ENCODE measurements at places on chromosomes 5 and 9. TPM values are rescaled to one million over a fixed set of nuclear protein-coding genes. Genes with fewer than 3 reads are reported as not detected.

CEL gene
- 4.4 TPM for total RNA-seq

GRCh38 chr9:69215774-69216485, 41.9 kb downstream of the TJP2 start:
- no peak for DNase-seq

DNA sequence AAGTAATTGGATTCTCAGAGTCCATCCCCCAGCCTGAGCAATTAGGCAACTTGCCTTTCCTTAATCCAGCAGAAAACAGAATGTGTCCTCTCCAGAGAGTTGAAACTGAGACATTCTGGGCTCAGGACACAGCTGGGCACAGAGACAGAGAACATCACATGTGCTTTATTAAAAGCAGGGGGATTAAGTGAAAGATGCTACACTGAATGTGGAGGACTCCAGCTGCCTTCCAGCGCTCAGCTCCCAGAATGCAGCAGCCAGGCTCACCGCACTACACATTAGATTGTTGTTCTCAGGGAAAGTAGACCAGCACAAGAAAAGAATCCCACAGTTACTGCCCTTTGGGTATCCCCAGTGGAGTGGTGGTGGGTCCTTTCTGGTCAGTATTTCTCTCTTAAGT, 141.6 kb upstream of the IL12B start:
- no peak for DNase-seq

- no peak for DNase-seq
Observed at GRCh38 chr9:76452839-76453238, 6.1 kb upstream of the GCNT1 start.

SKP1 gene
- total RNA-seq, result 500 TPM

DNA sequence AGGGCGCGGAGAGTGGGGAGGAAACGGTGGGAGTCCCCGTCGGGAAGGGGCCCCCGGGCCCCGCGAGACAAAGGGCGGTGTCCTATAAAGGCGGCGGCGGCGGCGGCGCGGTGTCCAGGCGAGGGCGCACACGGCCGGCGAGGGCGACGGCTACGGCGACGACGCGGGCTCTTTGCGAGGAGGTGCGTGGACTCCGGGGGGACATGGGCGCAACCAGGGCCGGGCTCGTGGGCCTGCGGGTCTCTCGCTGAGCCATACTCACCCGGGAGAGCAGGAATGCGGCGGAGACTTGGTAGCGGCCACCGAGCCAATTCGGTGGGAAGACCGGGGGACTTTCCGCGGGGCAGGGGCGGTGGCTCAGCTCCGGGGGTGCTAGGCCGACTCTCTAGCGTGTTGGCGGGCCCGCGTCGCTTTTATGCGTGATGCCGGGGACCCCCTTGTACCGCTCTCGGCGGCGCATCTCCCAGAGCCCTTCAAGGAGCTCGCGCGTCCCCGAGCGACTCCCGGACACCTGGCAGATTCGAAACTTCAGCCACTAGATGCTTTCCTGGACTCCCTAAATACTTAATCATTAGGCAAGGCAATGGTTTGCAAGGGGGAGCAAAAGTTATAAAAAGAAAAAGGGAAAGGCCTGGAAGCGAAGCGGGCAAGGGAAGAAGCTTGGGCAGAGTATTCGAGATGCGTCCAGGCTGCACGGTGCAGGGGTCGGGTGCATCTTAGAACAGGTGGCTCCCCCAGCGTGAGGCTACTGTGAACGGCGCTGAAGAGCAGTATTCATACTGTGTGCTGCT, 5.9 kb upstream of the TAL2 start:
- peak; percentile 62 for DNase-seq

DNA sequence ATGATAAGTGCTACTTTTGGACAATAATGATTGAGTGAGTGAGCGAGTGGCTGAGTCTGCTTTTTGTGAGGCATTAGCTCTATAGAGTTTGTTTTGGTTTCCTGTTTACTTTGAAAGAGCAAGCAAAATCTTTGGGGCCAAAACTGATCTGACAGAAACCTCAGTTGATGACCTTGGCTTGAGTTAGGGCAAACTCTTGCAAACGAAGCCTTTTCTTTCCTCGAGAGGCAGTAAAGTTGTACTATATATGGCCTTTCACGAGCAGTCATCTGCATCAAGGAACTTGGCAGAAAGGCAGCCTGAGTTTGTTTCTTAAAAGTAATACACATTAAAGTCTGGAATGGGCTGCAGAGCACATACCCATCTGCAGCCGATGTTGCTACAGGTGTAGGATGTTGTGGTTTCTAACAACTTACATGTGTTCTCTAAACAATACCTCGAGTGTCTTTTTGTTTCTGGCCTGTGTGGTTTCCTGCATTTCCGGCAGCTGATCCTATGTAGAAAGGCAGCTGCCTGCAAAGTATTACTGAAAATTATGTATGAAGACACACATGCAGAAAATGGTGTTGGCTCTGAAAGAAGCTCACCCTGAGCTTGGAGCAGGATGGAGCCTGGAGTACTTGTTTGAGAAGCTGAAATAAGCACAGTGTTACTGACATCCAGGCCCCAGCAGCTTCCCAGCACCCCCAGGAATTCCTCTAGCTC, 60.8 kb downstream of the FOXD1 start:
- no peak for DNase-seq

GRCh38 chr9:111890334-111890733, 6.3 kb upstream of the UGCG start:
- DNase-seq, result no peak

GTF2H2C gene
- total RNA-seq, result 55.1 TPM

DNA sequence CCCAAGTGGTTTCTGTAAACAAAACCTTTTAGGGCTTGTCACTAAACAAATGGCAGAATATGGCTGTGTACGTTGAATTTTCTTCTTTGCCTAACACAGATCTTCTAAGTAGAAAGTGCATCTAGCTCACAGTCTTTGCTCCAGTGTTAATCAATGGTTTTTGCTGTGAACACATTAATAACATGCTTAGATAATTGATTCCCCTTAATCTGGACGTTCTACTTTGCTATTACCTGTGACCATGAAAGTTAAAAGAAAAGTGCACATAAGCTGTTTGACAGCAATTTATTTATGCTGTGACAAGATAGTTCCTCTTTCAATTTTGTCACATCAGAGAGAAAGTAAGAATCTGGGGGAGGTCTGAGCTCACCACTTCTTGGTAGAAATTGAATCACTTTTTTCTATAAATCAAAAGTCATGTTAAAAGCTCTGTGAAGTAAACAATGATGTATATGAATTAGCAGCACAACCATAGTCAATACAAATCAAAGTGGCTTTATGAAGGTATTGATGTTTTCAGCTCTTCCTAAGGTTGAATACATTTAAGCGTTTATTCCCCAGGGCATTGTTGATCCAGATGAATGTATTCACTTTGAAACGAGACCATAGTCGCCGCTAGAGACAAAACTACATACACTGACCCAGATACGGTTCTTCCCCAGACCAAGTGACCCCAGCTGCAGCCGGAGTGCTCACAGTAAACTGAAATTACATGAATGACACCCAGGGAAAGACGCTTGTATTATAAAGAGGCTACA, 174.6 kb upstream of the ZNF608 start:
- DNase-seq, result no peak

PCDHA10 gene
- total RNA-seq, result 13.8 TPM

GRCh38 chr5:179699616-179700237, 960 bp downstream of the CANX start:
- peak; percentile 45 for DNase-seq

GRCh38 chr5:169164481-169164925, 136.4 kb downstream of the SLIT3 start:
- DNase-seq, result no peak

RLN1 gene
- total RNA-seq, result not detected

DNA sequence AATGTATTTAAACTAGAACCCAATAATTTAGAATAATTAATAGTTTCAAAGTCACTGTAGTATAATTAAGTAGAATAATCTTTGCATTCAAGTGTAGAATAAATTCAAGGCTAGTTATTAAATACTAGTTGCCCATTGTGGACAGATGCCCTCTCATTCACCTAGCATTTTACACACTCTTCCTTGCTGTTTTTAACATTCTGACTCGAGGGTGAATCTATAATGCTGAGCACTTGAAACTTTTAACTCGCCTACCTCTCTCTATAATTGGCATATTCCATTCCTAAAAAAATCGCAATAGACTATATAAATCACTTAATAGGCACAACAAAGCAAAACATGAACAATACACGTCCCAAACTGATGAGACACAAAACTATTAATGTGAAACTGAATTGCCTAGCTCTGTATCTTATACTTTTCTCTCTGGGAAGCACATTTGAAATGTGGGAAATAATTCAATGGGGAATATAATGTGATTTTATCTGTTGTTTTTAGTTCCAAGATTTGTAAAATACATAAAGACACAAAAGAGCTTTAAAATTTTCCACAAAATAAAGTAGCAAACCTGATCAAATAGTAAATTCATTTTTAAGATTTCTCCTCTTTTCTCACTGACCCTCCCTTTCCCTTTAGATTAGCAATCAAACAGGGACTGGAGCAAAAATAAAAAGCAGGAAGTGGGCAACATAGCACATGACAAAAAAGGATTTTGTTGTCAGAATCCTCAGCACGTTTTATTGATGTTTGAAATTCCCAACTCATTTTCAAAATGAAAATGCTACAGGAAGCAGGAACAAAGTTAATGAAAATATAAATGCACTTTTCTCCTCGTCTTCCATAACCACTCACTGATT, 295.6 kb downstream of the PDE4D start:
- no peak for DNase-seq

- DNase-seq, result peak; percentile 44
Observed at GRCh38 chr9:124242331-124243194, 15.2 kb upstream of the NEK6 start.

GRCh38 chr5:59473611-59474010, 419.9 kb downstream of the PDE4D start:
- DNase-seq, result no peak

NUTM2F gene
- 0.87 TPM for total RNA-seq

TMOD1 gene
- 0.47 TPM for total RNA-seq

GRCh38 chr9:91085517-91086291, 276.0 kb downstream of the AUH start:
- DNase-seq, result no peak

ORM2 gene
- total RNA-seq, result 52.0 TPM

GRCh38 chr5:68994645-68995044, 99.2 kb upstream of the SLC30A5 start:
- DNase-seq, result no peak

SPINK5 gene
- total RNA-seq, result 3.0 TPM

- no peak for DNase-seq
Observed at GRCh38 chr5:23507278-23507685, at the start of gene PRDM9. Gene PRDM9 (plus strand): TSS chr5:23507609. CDS start chr5:23509034, 1,425 bp downstream.

DNA sequence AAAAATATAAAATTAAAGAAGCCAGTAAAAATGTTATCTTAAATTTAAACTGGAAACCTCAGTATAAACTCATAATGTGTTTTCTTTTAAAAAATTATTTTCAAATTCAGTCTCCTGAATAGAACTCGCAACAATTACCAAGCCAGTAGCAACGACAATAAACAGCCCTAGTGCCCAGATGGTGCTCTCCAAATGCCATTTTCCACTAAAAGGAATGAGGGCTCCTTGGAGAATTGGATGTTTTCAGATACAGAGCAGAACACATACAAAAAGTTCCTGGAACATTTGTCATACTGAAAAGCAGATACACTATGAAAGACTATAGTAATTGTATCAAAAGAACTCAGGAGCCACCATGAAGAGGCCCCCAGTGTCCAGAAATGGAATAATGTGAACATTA, 97.4 kb downstream of the TMC1 start:
- DNase-seq, result no peak

GRCh38 chr9:113608082-113608685, 144.7 kb downstream of the RGS3 start:
- DNase-seq, result no peak

DNA sequence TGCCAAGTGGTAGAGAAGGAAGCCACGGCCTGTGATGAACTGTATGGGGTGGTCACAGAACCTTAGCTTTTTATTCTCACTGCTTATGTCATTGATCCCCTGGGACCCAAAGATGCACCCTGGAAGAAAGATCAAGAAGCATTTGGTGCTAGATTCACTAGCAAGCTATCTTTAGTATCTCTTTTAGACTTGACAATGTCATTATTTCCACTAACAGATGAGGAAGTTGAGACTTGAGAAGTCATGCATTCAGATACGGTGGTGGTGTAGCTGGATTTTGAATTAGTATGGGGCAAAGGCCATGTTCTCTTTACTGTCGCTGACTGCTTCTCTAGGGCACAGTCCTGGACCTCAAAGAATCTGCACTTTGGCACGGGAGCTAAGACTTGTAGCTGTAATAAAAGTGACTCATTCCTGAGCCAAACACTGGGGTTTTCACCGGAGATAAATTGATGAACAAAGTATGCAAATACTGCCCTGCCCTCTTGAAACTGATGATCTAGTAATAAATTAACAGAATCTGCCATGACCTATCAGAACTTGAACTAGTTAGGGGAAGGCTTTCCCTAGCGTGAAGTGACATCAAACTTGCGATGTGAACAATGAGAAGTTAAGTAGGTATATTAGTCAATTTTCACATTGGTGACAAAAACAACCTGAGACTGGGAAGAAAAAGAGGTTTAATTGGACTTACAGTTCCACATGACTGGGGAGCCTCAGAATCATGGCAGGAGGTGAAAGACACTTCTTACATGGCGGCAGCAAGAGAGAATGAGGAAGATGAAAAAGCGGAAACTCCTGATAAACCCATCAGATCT, 5.4 kb downstream of the GDA start:
- DNase-seq, result peak; percentile 86

DNA sequence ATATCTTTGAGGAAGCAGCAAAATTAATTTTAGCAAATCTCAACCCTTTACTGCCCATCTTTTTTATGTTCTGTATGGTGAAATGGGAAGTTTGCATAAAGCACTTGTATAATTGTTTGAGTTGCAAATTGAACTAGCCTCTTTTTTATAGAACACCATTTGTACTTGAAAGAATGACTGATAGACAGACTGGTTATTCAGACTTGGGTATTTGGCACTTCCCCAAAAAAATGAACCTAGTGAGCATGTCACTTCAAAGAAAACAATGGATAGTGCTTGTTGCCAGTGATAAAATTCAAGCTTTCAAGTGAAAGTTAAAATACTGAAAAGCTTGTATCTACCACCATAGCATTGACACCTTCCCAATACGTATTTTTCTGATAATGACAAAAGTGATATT, 115.8 kb downstream of the ERCC6L2 start:
- DNase-seq, result no peak

- no peak for DNase-seq
Observed at GRCh38 chr5:173490681-173491080, 125.8 kb downstream of the BOD1 start.

BHMT2 gene
- not detected for total RNA-seq

DNA sequence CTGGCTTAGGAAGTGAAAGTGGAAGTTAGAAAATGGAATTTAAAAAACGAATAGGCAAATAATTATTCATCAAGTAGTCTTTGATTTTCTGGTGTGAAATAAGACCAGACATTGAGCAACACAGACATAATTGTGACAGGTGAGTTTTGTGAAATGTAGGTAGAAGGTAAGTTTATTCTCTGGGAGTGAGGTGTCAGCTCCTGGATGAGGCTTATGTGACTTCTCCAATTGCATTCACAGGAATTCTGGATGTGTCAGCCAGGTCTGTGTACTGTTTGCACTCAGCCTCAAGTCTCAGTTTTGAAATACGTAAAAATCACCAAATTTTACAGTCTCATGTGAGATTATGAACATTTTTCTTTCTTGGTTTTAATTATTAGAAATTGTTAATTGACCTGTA, 537.6 kb downstream of the CETN3 start:
- no peak for DNase-seq

Data from hepatocyte (in vitro differentiated cells).